Spleen (tissue), 13 donors: ENCODE measurements at places on chromosomes 4 and X.

DNA sequence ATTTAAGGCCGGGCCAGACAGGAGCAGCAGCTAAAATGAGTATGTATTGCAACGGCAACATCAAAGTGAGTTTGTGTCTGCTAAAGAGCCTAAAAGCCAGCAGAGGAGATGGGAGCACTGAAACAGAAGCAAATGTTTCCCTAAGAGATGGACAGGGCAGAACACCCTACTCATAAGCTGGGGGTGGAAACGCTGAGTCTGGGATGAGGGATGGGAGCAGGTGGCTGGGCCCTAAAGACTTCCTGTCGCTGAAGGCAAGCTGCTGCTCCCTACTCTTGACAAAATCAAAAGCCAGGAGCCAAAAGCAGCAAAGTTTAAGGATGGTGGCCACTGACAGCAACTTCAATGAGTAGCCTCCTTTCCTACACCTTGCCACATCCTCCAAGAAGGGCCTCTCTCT lies 40.6 kb upstream of the NAP1L5 start:
- no peak for DNase-seq

DNA sequence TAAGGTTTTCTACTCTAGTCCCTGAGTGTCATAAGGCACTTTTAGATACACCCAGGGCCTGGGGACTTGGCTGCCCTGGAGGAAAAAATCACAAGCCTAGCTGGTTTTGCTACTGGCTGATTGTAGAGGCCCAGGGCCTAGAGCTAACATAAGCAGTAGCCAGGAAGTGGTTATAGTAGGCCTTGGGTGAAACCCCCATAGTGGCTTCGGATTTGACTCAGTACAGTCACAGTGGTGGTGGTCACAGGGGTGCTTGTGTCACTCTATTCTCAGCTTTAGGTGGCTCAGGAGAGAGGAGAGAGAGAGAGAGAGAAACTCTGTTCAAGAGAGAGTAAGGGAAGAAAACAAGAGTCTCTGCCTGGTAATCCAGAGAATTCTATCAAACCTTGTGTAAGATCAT lies 194.5 kb upstream of the EDA2R start:
- DNase-seq = no peak

GRCh38 chr4:185800266-185800945 lies 11.6 kb downstream of the SORBS2 start:
- DNase-seq = no peak

GRCh38 chrX:137198040-137198439 lies 164.2 kb upstream of the GPR101 start:
- DNase-seq = no peak

- no peak for DNase-seq
Observed at GRCh38 chrX:120727452-120727851, 97.6 kb upstream of the C1GALT1C1 start.

- no peak for DNase-seq
Observed at GRCh38 chr4:3436798-3437581, 4.8 kb upstream of the HGFAC start.

- DNase-seq = no peak
Observed at GRCh38 chr4:166064721-166065120, 191.7 kb downstream of the TLL1 start.

DNA sequence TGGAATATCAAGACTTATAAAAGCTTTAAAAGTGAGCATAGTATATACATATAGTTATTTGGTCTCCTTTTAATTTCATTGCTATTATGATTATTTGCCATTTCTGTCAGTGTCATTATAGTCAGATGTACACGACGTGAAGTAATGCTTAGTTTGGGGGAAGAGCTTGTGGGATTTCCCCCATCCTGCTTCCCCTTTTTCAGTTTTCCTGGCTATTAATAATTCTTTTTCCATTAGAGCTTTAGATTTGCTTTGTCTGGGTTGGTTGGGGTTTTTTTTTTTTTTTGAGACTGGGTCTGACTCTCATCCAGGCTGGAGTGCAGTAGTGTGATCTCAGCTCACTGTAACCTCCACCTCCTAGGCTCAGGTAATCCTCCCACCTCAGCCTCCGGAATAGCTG lies 5.4 kb downstream of the ABCE1 start:
- DNase-seq = no peak

DNA sequence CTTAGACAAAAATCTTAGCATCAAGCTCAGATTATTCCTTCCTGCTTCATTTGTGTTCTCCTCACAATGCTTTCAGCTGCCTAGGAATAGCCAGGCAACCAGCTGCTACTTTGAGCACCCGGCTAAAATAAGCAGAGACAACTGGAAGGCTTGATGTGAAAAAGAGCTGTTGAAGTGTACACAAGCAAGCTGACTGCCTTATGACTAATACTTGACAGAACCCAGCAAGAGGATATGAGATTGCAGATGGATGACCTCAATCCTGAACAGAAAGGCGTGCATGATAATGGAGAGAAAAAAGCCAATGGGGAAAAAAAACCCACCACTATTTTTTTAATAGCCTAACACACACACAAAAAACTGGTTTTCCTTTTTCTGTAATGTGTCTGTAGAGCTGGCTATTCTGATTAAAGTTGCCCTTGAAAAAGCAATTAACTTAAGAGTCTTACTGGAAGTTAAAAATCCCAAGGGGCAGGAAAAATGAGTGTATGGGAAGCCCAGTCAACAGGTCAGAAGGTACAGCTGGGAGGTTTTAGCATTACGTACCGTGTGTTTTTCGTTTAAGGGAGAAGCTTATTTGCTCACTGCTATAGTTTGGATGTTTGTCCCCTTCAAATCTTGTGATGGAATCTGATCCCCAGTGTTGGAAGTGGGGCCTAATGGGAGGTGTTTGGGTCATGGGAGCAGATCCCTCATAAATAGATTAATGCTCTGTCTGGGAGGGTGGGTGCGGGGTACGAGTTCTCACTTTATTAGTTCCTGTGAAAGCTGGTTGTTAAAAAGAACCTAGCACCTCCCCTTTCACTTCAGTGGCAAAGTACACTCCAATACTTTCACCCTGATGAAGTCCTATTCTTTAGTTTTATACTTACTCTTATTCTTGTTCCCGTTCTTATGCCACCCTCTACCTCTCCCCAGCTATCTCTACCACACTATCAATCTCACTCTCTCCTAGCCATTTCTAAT lies 37.1 kb upstream of the HERC6 start:
- no peak for DNase-seq

GRCh38 chr4:13483136-13483767 lies 888 bp downstream of the RAB28 start:
- no peak for DNase-seq

GRCh38 chrX:103817502-103817901 lies 14.6 kb downstream of the RAB9B start:
- no peak for DNase-seq
